Fibroblast of skin of abdomen (primary cell): ENCODE measurements at places on chromosomes 11 and 22.

DNA sequence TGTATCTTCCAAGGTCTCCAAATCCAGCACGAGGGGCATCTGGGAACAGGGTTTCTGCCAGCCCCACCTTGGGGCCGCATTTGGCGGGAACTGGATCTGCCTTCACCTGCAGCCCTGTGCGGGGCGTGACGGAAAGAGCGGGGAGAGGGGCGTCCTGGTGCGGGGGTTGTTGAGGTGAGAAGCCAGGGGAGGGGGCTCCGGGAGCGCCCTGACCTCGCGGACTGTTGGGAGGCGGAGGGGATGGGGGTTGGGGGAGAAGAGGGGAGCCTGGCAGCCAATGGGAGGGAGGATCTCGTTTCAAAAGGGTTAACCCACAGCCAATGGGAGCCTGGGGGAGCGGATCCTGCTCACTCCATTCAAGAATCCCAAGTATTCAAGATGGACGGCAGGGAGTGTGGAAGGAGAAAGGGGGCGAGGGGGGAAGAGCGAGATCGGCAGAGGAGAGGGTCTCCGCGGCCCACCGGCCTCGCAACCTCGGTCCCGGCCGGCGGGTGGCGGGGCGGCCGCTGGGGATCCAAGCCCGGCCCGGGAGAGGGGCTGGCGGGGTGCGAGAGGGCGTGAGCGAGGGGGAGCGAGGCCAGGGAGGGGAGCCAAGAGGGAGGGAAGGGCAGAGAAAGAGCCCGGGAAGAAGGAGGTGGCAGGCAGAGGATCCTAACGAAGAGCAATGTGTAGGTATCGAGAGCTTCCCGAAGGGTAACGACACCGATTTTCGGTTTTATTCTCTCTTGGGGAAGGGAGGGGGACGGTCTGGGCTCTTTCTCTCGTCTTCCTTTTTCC lies 11.5 kb downstream of the YPEL4 start:
- DNase-seq: peak; percentile 90

DNA sequence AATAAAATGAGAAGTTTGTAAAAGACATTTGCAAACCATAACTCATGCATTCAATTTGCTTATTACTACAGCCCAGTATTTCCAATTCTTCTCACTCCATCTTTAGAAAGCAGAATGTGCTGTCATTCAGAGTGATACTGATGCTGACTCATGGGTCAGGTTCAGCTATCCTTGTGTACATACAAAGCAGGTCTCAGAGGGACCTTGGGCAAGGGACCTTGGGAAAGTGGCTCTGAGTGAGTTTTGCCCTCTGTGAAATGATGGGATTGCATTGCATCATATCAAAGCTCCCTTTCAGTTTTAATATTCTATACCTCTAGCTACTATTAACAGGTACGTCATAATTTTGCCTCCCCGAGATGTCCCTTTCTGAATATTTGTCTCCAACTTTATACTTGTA lies 848.7 kb downstream of the OPCML start:
- DNase-seq: peak; percentile 27

- DNase-seq: no peak
Observed at GRCh38 chr11:117980720-117981119, 5.5 kb upstream of the IL10RA start.

GRCh38 chr22:44410451-44410991 lies 87.5 kb downstream of the RTL6 start:
- DNase-seq: no peak

GRCh38 chr11:74520316-74520715 lies 26.8 kb upstream of the LIPT2 start:
- DNase-seq: no peak

- DNase-seq: no peak
Observed at GRCh38 chr22:44901301-44901700, 108.5 kb downstream of the PHF21B start.

GRCh38 chr11:41935241-41935640 lies 475.8 kb upstream of the LRRC4C start:
- no peak for DNase-seq

DNA sequence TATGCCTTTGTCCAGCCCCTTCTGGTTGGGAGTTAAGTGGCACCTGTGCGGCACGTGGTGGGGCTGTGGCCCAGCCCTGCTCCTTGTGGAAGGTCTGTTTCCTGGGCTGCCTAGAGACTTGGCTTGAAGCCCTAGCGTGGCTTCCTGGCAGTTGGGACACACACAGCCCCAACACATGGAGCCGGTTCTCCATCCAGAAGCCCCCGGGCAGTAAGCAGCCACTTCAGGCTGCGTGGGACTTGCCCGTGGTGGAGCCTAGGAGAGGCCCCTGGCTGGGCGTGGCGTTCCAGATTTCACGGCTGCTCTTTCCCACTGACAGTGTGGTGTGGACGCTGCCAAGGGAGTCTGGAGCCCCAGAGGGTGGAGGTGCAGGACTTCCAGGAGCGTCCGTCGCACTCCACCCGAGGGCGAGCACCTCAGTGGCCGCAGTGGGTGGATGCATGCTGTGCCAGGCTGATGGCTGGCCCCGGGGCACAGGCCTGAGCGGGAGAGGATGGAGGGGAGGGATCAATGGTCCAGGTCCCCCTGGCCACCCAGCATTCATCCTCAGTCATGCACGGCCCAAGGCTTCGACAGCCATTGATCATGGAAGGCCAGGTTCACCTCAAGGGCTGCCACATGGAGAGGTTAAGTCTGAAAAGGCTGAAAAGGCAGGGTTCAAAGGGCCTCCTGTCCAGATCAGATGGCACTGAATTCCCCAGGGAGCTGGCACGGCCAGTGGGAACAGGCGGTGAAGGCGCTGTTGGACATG lies 9.3 kb downstream of the CCND1 start:
- no peak for DNase-seq

DNA sequence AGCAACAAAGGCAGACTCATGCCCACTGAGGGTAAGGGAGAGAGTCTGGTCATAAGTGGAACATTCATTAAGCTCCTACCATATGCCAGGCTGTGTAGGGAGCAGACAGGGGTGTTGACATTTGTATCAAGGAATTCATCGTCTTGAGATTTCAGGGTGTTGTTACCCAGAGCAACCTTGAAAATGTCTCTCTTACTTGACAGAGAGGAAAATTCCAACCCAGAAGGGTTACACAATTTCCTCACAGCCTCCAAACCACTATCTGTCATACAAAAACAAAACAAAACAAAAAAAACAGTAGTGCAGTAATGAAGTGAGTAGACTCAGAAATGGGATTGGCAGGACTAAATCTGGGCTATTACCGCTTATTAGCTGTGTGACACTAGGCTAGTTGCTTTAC lies 113.2 kb downstream of the MIAT start:
- peak; percentile 43 for DNase-seq

DNA sequence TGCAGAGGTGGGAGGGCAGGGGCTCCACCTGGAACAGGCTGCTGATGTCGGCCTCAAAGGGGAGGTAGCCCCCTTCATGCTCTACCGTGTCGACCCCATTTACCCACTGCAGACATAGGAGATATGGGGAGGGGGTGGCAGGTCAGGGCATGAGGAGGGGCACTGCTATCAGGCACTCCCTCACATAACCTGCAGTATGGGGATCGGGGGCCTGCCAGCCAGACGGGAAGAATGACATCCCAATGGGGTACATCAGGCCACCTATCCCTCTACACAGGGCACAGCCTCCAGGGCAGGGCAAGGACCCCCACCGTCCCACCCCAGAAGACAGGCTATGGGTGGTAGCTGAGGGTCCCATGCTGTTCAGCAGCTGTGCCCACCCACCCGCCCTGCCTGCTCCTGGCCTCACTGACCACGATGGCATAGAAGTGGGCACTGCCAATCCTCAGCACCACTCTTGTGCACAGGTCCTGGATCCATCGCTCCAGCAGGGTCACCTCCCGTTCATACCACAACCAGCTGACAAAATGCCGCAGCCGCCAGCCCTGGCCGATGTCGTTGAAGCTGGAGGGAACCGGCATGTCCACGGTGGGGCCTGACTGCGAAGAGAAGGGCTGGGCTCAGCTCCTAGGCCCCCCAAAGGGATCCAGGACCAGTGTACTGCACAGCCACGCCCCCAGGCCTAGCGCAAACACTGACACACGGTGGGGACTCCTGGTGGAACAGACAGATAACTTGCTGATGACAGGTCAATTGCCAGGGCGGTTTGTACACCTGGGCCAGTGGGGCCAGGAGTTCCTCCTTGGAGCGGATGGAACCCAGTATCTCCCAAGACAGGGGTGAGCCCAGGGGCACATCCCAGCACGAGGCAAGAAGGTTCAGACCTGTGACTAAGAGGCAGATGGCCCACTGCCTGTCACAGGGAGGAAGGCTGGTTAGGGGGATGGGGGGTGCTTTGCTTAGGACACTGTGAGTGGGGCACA lies 24.1 kb downstream of the RGL4 start:
- no peak for DNase-seq

DNA sequence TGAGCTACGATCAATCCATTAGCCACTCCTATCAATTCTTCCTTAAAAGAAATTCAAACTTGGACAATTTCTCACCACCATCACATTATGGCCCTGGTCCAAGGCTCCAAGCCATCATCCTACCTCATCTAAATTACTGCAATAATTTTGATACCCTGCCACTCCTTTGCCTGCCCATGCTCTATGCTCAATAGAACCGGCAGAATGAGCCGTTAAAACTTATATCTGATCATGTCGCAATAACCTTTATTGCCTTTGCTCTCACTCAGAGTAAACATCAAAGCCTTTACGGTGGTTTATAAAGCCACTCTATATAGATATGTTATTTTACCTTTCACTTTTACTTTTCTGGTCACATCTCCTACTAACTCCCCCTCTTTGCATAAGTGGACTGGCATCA lies 2392.1 kb upstream of the RAG2 start:
- DNase-seq: no peak

GRCh38 chr11:67646535-67647336 lies 3.8 kb downstream of the ACY3 start:
- DNase-seq: no peak

DNA sequence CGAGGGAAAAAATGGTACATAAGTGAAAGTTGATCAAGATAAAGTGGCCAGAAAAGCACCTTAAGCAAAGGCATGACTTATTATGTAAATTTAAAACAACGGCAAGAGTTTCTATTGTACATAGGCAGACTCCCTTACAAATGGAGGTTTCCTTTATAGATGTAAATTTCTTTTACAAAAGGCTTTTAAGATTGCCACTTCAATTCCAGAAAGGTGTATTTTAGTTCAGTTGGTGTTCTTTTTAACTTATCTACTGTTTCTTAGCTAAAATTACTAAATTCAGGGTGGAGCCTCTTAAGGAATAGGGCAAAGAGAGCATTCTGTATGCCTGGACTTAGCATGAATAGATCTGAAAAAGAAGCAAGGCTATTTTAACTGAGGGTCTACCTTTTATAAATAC lies 24.9 kb upstream of the GNAZ start:
- DNase-seq: no peak
